ENCODE measurements at places on chromosomes 5 and 9. TPM values are rescaled to one million over a fixed set of nuclear protein-coding genes. Genes with fewer than 3 reads are reported as not detected.
A peak's percentile ranks its signal among the peaks of the same experiment; 100 is the strongest.

DNA sequence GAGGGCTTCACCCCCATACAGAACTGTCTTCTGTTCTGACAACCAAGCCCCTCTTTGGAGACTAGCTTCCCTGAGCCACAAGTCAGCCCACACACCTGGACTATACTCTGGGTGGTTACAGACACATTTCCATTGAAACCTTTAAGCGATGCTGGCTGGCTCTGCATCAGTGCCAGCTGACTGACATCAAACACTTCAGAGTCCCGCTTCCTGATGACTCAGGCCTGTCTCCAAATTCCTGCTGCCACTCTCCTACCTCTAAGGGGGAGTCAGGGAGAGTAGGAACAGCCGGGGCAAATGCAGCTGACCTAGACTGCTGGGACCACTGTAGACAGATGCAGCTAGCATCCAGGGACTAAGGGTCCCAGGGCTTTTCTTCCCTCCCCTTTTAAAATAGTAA is 59.4 kb downstream of the SIL1 start:
- peaks cover 4% of the 10 kb centered on the region for H3K4me1 ChIP-seq
- H3K4me3 ChIP-seq, result no peak overlapping the region
- no peaks in the 10 kb centered on the region for H3K36me3 ChIP-seq
- DNase-seq, result peak; percentile 53

- DNase-seq, result peak; percentile 93
- H3K27me3 ChIP-seq, result peaks cover 4% of the 10 kb centered on the region
- peak overlapping the region; percentile 51 for H3K4me3 ChIP-seq
Observed at GRCh38 chr9:137305060-137305797, 3.2 kb upstream of the NRARP start.

DNA sequence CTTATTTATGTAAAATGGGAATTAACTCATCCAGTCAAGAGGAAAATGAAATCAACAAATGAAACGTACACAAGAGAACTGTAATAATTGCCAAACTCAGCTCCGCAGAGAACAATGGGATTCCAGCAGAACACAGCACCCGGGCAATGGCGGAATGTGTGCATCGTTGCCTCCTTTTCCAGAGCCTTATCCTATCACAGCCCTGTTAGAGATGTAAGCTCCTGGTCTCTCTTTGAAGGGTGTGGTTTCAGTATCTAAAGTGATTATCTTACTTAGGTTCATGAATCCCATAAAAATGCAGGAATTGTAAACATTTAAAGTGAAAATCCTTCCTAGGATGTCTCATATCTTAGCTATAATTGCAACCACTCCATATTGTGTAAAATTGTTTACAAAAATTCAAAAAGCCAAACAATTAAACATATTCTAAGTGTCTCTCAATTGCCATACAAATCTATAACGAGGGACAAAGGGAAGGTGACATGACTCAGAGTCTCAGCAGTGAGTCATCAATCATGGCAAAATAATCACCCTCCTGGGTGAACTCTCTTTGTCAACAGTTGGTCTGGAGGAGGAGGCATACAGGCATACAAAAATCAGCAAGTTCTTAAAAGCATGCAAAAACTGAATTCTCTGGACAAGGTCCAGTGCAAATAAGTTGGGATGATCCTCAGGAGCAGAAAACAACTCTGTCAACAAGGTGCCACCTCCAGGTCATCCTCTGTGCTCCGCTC is 22.6 kb downstream of the SEMA5A start:
- no peaks in the 10 kb centered on the region for H3K4me1 ChIP-seq
- no peaks in the 10 kb centered on the region for H3K27me3 ChIP-seq
- no peak overlapping the region for H3K27ac ChIP-seq
- DNase-seq, result no peak
- no peak overlapping the region for H3K4me3 ChIP-seq

GRCh38 chr9:99592834-99593574 is 228.7 kb upstream of the NR4A3 start:
- H3K27me3 ChIP-seq, result no peaks in the 10 kb centered on the region
- H3K4me3 ChIP-seq, result no peak overlapping the region
- peaks cover 25% of the 10 kb centered on the region for H3K4me1 ChIP-seq
- DNase-seq, result no peak

Gene MLANA
- 0.04 TPM for total RNA-seq

Gene SPATA31C1
- total RNA-seq, result 0.10 TPM

Gene AGXT2
- total RNA-seq, result not detected

Gene RFX3
- 2.7 TPM for total RNA-seq

All from SJCRH30 (cell line).